EH (cell line): ENCODE measurements at places on chromosomes 4 and X.

DNA sequence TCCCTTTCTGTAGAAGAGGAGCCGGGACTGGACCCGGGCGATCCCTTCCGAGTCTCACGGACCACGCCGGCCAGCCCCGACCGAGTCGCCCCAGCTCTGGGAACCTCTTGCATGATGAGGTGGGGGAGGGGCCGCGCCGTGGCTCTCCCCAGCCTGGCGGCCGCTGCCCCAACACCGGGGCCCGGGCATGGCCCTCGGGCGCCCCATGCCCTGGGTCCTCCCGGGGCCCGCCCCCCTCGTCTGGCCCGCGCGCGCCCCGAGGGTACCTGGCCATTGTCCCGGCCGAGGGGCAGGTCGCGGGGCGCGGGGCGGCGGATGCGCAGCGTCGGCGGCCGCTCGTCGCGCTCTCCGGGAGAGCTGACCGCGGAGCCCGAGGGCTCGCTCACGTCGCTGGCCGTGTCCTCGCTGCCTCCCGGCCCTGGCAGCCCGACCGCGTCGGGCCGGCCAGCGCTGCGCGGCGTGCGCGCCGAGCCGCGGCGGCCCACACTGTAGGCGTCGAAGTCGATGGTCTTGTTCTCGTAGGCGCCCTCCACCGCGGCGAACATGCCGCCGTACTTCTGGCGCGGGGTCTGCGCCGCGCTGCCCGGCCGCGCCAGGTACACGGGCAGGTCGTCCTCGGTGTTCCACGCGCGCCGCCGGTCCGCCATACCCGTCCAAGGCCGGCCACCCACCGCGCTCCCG, 423 bp downstream of the CRMP1 start:
- DNase-seq = no peak

GRCh38 chr4:78956975-78957374, 17.7 kb upstream of the PAQR3 start:
- no peak for DNase-seq

DNA sequence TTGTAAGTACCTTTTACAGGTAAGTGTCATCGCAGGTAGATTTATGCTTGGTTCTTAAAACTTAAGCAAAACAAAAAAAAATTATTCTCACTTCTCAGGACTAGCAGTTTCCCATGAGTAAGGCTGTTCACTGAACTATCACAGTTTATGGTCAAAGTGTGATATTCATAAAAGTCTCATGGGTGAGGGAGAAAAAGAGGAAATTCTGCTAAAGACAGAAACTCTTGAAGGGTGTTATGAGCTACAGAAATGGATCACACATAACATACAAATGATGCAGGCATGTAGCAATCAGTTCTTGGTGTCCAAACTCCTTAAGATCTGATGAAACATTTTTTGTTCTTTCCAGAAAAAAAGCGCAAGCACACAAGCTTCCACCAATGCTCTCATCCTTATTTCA, 8.5 kb downstream of the RAB9A start:
- no peak for DNase-seq

DNA sequence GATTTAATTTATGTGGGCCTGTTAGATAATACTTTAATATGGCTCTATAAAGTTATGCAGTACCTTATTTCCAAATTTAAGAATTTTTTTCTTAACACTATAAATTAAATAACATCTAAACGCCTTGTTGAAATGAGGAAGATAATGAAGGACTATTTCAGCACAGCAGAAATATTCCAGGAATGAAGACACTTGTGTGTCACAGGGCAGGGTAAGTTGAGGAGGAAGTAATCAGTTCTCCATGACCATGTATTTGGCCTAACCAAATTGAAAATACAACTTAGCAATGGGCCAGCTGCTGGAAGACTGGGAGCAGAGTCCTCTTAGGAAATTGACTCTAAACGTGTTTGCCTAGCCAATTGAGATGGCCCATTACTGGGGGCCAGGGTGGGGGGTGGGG, 16.9 kb downstream of the CXCL3 start:
- DNase-seq = no peak
